Stimulated activated CD4-positive, alpha-beta T cell treated with anti-CD3 and anti-CD28 coated beads, Interleukin-12 subunit alpha, Interleukin-12 subunit beta, amount 100 ng/mL, for 48 hours (primary cell): ENCODE measurements at places on chromosomes 3 and 15.

GRCh38 chr15:56835718-56836171 lies 82.7 kb upstream of the TCF12 start:
- no peak for DNase-seq

GRCh38 chr3:175729466-175729865 lies 870.3 kb downstream of the NAALADL2 start:
- no peak for DNase-seq

DNA sequence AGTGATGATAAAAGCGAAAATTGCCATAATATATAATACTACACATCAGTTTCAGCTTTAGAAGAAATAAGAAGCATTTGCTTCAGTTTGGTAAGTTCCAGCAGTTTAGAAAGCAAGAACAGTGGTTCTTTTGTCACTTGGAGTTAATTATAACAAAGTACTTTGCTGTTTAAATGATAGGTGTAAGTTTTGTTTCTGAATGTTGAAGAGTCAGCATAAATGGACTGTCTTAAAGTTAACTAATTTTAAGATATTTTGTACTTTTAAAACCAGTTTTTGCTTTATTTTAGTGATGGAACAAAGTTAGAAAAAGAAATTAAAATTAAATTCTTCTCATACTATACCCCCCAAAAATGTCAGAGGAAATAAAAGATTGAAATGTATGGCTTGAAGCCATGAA lies 24.6 kb downstream of the CHCHD6 start:
- no peak for DNase-seq

- no peak for DNase-seq
Observed at GRCh38 chr15:73941044-73941443, 14.8 kb downstream of the LOXL1 start.

- DNase-seq = no peak
Observed at GRCh38 chr3:73727117-73727821, 102.5 kb upstream of the PDZRN3 start.

GRCh38 chr3:31571325-31571724 lies 38.6 kb downstream of the STT3B start:
- no peak for DNase-seq

DNA sequence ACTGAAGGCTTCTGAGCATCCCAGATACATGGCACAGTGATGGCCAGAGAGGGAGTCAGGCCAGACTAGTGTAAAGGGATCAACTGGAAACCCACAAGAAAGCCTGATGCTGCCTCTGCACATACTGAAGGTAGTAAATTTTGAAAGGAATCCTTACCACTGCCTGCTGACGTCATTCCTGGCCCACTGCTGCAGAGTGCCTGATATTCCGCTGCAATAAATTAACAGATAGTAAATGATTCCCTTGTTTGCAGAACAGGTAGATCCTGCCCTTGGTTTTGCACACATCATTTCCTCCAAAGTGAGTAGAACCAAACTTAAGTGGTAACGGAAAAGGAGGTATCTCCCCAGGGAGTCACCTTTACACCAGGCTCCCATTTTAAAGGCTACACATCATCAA lies 146.7 kb downstream of the FBN1 start:
- DNase-seq = no peak

- DNase-seq = no peak
Observed at GRCh38 chr15:67967871-67968431, 86.2 kb upstream of the PIAS1 start.

- DNase-seq = no peak
Observed at GRCh38 chr3:35295906-35296305, 343.4 kb upstream of the ARPP21 start.

GRCh38 chr3:144129536-144130214 lies 158.1 kb downstream of the DIPK2A start:
- DNase-seq = no peak

DNA sequence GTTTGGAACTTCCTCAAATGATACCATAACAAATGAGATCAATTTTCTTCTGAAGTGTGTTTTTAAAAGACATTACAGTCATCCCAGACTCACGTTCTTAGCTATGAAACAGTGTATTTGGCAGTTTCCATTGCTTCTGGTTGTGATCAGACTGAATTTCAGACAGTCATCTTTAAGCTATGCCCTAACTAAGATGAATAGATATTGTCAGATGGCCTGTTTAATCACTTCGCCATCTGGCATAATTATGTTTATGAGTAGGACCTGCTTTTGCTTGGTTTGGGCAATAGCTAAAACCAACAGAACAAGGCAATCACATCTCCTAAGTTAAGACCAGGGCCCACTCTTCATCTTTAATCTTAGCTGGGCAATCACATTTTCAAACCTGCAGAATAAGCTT lies 313.1 kb downstream of the SV2B start:
- no peak for DNase-seq

DNA sequence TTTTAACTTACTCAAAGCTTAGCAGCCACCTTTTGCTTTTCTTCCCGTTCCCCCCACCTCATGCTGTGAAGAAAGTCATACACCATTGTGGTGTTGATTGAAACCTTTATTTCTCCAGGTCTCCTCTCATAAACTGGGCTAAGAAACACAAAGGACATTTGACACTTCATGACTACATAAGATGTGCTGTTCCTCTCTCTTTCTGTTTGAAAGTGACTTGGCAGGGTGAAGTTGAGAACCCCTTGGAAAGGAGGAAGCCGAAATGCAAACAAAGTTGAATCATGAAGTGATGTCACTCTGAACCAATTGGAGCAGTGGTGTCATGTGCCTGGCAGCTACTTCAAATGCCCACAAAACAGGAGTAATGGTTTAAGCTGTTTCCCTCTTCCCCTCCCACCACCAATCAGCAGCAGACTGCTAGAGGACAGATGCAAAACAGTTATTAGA lies 174.7 kb downstream of the IGF1R start:
- DNase-seq = no peak

- no peak for DNase-seq
Observed at GRCh38 chr3:61687663-61688306, 126.4 kb downstream of the PTPRG start.

- no peak for DNase-seq
Observed at GRCh38 chr3:38565339-38566214, 69.4 kb downstream of the EXOG start.

DNA sequence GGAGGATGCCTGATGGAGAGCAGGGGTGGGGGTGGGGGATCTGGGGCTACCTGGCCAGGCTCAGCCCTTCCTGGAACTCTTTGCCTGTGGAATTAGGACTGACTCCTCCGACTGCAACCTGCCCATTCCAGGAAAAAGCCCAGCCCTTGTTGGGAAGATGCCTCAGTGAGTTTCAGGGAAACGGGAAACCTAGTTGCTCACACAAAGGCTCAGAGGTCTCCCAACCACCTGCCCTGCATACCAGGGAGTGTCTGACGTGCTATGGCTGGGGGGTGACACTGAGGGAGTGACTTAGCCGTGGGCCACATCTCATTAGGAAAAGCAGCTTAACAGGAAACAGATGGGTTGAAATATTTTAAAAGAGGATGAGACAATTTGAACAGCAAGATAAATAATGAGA lies 27.9 kb downstream of the CYP8B1 start:
- DNase-seq = no peak

DNA sequence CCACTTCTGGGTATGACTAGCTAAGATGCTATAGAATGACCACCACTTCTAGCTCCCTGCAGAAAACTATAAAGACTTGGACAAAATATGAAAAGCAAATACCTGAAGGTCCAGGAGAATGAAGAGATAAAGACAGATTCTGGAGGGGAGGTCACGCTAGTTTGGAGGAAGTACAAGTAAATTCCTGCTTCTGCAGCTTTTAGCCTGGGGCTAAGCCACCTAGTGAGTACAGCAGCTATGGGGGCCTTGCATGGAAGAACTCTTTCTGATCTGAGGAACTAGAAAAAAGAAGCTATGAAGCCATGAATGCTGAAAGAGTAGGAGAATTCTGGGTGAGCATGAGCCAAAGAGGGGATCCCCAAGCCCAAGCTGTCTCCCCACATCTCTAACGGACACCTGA lies 29.8 kb downstream of the NRG4 start:
- DNase-seq = no peak

GRCh38 chr3:36786921-36787890 lies 22.9 kb upstream of the DCLK3 start:
- no peak for DNase-seq

DNA sequence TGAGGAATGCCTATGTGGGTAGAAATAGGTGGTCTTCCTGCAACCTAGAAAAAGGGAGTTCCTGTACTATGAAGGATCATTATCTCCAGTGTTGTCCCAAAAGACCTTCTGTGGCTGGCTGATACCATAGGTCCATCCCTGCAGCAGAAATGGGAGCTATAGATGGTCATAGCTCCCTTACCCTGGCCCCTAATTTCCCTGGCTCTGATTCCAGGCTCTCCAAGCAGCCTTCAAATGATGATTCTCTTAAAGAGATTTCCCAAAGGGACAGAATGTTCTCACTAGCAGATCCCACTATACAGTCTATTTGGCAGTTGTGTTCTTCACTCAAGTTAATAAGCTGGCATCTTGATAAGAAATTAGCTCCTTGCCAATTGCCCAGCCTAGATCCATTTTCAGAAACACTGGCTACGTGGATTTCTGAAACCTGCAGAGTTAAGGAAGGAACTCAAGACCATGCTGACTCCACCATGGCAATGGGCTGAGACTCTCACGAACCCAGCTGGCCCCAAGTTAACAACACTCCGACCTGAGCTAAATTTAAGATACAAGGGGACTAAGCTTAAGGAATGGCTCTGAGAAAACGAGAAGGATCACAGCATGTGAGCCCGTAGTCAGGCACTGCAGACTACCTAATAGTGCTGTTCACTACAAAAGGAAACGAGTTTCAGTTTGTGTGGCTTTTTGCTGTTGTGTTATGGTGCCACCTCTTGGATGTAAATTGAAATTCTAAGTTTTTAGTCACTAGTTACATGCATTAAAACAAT lies 11.4 kb downstream of the C15orf40 start:
- no peak for DNase-seq

DNA sequence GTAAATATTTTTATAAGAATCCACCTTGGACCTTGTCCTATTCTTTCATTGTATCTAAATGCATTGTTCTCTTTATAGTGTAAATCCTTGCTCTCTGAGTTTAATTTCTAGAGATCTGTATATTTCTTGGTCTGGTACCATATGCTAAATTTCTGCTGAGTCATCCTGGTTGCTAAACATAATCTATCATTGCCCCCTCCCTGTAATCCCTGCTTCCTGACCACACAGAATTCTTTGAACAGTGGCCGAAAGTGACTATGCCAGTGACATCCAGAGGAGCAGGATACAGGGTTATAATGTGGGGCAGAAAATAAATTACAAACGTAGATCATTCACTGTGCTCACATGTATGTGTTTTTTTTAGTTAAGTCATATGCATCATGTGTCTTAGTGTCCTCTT lies 143.1 kb downstream of the DIPK2A start:
- DNase-seq = no peak

- DNase-seq = no peak
Observed at GRCh38 chr3:151345859-151346258, 16.5 kb upstream of the P2RY13 start.

DNA sequence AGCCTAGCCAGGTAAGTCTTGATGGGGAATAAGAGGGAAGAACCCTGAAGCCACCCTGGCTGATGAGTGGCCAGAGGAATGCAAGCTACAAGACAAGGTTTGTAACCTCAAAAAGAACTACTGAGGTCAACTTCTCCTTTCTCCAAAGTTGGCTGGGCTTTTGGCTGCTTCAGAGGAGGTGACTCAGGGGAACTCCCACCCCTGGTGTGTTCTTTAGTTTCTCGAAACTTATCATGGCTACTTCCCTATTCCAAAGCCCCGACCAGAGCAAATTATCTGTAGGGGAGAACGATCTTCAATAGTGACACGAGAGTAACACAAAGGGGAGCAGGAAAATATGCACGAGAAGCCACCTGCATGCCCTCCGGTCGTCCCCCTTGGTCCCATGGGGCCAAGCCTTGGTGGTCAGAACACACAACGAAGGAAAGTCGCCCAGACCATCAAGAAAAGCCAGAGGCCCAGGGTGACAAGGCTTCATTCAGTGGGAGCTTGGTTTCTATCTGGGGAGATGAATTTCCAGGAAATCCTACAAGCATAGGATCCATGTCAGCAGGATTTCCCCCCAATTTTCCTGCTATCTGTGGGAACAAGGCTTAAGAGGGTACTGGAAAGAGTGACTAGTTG lies 6.5 kb upstream of the BCL2A1 start:
- no peak for DNase-seq

GRCh38 chr3:65545429-65545828 lies 493.3 kb downstream of the MAGI1 start:
- no peak for DNase-seq

DNA sequence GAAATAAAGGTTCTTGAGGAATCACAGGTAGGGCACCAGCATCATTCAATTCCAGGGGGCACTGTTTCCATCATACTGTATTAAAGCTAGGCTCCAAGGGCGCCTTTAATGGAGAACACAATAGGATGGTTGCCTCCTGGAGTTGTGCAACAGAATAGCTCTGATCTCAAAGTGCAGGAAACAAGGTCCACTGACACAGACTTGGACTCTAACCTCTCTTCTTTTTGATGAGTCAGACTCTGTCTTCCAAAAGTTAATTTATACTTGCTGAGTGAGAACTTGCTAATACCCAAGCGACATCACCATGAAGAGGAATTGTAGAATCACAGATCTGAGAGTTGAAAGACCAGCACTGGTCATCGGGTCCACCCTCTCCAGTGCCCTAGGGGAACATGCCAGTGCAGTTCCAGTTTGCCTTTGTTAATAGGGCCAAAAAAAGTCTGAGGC lies 94.4 kb upstream of the PHLDB2 start:
- no peak for DNase-seq

- no peak for DNase-seq
Observed at GRCh38 chr3:125219261-125219701, 6.7 kb upstream of the SLC12A8 start.

- DNase-seq = no peak
Observed at GRCh38 chr3:151216641-151217607, 13.9 kb upstream of the GPR171 start.

GRCh38 chr3:126081618-126082361 lies 2.1 kb downstream of the SLC41A3 start:
- no peak for DNase-seq

GRCh38 chr3:8793242-8793641 lies 23.8 kb upstream of the OXTR start:
- DNase-seq = no peak

GRCh38 chr3:142315083-142315482 lies 89.7 kb upstream of the GK5 start:
- DNase-seq = no peak

- DNase-seq = no peak
Observed at GRCh38 chr3:189229196-189229828, 57.5 kb downstream of the TPRG1 start.

- no peak for DNase-seq
Observed at GRCh38 chr3:60931452-60931851, 319.8 kb downstream of the FHIT start.
